Ecto neural progenitor cell (in vitro differentiated cells): ENCODE measurements at places on chromosomes 12 and 14.

- DNase-seq, result no peak
Observed at GRCh38 chr12:4767186-4767585, 47.0 kb downstream of the GALNT8 start.

DNA sequence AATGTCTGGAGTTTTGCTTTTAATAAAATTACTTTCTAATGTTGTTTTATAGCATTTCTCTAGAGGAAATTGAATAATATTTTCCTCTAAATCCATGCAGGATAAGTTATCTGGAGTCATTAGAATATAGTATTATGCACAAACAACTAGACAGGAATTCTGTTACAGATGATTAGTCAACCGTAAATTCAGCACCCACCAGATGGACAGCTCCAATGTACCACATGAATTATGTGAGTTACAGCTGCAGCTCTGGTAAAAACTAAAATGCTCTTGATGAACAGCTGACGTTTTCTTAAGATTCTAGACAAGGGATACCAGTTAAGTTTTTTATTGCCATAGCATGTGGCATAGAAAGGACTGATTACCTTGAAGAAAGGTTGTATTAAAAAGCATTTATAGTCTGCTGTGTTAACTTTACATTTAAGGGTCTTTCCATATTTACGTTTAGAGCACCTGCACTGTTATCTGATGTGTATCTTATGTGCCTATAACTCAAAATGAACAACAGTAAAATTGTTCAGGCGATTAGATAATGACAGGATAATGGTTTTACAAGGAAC is 321.4 kb upstream of the LRFN5 start:
- DNase-seq, result peak; percentile 54

DNA sequence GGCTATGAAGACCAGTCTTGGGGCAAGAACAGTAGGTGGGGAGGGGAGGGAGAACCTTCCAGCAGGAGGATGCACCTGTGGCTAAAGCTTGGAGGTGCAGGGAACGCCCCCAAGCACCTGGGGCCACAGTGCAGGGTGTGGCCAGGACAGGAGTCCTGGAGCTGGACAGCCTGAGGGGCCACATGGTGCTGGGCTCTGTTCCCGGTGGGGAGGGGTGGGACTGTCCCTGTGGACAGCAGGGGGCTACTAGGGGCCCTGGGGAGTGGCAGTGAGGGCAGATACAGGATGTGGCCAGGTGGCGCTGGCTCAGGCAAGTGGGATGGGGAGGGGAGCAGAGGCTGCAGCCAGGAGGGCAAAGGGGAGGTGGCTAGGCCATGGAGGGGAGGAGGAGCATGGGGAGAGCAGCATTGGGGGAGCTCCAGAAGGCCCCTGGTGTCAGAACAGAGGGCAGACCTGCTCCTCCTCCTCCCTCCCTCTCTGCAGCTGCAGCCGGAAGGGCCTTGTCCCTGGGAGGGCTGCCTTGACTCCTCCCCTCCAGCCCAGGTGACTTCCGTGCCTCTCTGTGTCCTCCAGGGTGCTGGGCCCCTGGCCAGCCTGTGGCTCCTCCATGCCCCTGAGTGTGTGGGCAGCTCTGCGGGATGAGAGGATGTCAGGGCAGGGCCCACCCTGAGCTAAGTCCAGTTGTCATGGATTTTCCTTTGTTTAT is 68.4 kb upstream of the DLK1 start:
- no peak for DNase-seq

- DNase-seq, result no peak
Observed at GRCh38 chr14:26289891-26290486, 307.8 kb downstream of the NOVA1 start.

- DNase-seq, result no peak
Observed at GRCh38 chr12:42174978-42175377, 30.3 kb upstream of the GXYLT1 start.

GRCh38 chr12:2284321-2284813 is 231.6 kb downstream of the CACNA1C start:
- no peak for DNase-seq

GRCh38 chr14:35107866-35108265 is 13.9 kb downstream of the PPP2R3C start:
- no peak for DNase-seq

DNA sequence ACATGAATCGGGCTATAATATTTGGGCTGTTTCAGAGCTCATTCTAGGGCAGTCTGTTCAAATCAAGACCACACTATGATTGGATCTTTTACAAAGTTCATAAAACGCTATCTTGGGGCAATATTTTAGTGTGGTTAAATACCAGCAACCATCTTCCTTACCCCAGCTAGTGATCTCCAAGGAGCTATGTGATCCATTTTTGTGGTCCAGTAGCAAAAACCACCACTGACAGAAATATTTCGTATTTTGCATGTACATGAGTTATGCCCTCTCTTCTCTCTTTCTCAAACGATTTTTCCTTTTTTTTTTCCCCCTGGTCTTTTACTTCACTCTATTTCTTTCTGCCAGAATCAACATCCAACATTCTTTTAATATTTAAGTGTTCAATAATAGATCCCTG is 280.6 kb upstream of the KITLG start:
- DNase-seq, result no peak

- no peak for DNase-seq
Observed at GRCh38 chr12:68332728-68333630, 817 bp upstream of the MDM1 start.

DNA sequence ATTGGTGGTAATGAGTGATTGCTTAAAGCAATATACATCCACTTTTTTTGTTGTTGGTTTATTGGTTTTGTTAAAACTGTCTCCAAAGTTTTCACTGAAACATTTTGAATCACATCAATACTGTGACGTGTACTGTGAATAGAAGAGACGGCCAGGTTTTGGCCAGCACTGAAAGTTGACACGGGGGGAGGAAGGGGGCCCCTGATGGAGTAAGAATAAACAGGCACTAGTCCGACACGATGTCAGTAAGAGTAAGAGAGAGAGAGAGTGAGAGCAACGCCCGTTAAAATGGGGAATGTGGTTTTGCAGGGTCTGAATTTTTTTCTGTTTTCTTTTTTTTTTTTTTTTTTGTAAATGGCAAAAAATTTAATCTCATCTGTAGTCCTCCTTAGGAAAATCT is 14.7 kb downstream of the PEBP1 start:
- no peak for DNase-seq

GRCh38 chr12:27177706-27178105 is 66.4 kb upstream of the STK38L start:
- DNase-seq, result no peak

- DNase-seq, result no peak
Observed at GRCh38 chr12:107634530-107634929, 51.1 kb upstream of the PWP1 start.

DNA sequence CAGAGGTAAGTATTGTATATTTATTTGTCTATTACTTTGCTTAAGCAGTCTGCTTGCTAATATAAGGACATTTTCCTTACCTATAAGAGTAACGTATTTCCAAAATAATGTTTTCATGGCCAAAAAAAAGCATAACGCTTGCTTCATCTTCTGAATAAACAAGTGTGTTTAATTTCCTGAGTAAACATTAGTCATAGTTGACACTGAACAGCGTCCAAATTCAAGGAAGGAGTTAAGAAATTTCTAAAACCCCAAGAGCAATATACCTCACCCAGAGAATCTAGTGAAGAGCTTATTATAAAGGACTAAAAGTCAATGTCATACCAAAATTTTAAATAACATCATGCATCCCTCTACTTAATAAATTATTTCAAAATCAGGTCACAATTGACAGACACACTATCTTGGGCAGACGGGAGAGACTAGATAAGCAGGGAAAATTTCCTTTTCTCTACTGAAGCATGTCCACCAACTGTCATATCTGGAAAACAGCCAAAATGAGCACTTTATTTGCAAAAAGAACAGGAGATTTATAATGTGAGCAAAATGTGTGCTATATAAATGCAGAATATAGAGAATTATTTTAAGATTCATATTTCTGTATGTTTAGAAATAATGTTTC is 25.1 kb downstream of the ANKS1B start:
- no peak for DNase-seq

DNA sequence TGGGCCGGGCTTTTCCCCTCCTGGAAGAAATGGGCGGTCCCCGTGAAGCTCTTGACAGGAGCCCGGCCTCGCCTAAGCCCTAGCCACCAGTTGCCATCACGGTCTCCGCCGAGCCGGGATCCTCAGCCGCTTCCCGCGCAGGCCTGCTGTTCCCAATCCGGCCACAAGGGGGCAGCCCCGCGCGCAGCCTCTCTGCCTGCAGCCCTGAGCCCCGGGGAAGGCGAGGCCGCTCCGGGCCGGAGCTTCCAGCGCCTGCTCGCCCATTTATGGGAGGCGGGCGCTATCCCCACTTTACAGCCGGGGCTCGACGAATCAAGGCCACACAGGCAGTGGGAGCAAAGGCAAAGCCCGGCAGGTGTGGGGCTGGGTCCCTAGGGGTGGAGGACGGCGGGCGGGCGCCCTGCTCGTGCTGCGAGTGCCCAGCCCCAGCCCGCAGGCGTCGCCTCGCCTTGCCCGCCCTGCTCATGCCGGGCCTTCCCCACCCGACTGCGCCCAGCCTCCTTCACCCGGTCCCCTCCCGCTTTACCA is 61.5 kb downstream of the LGMN start:
- DNase-seq, result peak; percentile 96

- DNase-seq, result peak; percentile 90
Observed at GRCh38 chr12:546920-547845, 87.4 kb downstream of the B4GALNT3 start.

- no peak for DNase-seq
Observed at GRCh38 chr14:99350751-99351150, 78.8 kb upstream of the BCL11B start.

DNA sequence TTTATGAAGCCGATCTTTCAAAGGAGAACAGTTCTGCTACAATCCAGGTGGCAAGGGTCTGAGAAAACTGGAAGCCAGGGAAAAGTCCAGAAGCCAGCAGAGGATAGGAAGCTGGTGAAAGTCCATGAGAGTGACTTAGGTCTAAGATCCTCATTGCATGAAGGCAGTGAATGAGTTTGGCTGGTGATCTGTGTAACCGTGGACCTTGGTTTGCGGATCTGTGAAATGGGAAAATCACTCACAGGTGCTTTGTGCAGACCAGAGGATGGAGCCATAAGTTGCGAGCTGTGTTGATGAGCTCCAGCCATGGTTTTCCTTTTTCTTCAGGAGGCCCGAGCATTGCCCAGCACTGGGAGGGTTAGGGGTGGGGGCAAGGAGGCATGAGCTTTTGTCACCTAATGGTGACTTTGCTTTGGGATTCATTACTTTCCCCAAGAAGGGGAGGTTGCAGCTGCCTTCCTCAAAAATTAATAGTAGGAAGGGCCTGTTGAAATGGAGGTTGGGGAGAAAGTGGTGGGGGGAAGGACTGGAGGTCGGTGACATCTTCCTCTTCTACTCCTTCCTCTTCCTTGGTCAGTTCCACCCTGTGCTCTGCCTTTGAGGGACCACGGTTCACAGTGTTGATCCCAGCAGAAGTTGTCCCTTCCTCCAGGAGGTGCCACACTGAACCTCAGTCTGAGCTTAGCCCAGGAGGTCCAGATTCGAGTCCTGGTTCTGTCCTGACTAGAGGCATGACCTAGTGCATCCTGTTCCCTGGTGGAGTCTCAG is 20.3 kb upstream of the SERPINA6 start:
- DNase-seq, result no peak

DNA sequence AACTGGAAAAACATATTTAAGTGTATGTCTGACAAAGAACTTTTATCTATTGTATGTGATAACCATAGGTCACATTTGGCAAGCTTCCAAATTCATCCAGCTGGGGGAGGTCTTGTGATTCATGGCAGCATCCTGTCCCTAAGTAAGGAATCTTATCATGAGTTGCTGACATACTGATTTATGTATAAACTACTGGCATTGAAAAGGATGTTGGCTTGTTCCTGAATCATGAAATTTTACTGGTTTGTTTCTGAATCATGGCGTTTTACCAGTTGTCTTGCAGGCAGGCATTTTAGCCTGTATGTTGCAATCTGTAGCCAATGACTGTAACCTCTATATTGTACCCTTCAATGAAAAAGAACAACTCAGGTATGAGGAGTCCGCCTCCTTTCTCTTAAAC is 244.8 kb downstream of the IPO8 start:
- no peak for DNase-seq

GRCh38 chr14:77647853-77648252 is 31.4 kb upstream of the SPTLC2 start:
- no peak for DNase-seq

DNA sequence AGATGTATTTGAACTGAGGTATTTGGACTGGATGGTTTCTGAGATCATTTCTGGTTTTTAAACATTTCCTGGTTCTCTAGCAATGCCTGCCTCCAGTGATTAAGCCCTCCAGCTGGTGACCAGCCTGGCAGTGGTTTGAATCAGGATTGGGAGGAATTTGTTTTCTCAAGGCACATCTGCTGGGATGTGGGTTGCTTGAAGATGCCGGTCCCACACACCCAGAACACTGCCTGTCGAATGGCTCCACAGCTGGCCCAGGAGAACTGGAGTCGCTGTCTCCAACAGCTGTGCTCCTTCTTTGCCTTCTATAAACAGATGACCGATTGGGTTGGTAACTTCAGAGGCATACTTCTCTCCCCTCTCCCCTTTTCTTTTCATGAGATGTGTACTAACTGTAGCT is 258.0 kb upstream of the DDHD1 start:
- DNase-seq, result no peak

- DNase-seq, result no peak
Observed at GRCh38 chr12:42893803-42894202, 304.3 kb upstream of the PRICKLE1 start.

- DNase-seq, result no peak
Observed at GRCh38 chr12:39502726-39503125, 59.8 kb upstream of the KIF21A start.

DNA sequence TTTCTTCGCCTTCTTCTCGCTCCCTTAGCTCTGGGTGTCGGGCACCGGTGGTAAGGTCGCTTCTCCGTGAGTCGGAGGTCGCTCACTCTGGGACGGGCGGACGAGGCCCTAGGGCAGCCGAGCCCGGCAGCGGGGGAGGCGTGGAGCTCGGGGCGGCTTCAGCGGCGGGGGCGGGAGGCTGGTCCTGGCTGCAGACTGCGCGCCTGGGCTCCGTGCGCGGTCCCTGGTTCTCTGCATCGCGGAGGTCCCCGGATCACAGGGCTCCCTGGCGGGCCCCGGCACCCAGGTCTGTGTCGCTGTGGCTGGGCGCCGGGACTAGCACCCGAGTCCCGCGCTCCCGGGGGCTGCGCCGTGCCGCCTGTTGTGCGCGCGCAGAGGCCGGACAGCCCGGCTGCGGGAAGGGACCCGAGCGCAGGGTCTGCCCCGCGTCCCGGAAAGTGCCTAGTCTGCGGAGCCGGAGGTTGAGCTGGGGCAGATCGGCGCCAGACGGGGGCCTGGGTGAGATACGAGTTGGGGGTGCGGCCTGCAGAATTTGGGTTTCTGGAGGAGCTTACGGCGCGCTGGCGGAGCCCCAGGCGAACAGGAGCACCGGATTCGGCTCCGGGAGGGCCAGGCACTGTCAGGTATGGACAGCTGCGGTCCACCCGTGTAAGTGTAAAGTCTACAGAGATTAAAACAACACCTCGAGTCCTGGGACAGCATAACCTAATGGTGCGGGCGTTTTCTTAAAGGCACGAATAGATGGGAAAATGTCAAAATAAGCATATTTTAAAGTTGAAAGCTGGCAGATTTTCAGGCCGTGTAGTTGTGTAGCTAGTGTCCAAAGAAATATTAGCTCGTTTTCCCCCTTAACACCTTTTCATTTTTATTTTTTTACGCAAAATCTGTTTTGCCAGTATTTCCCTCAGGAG is 713 bp downstream of the FRMD6 start:
- no peak for DNase-seq
